Cerebellar nuclear complex (tissue), 1 donor: ENCODE measurements at places on chromosomes 4 and X.

DNA sequence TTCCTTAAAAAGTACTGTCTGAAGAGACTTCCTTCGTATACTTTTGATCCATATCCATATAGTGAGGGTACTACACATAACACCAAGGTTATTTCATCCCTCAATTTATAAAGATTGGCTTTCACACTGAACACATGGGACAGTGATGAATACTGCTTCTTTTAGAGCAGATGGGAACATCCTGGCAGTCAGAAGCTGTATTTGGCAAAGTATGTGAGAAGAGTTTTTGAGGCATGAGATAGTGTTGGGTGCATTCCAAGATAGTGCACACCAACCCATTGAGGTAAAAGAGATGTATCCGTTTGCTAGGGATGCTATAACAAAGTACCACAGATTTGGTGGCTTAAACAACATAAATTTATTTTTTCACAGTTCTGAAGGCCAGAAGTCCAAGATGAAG is 141.1 kb downstream of the MOSPD2 start:
- DNase-seq: no peak

DNA sequence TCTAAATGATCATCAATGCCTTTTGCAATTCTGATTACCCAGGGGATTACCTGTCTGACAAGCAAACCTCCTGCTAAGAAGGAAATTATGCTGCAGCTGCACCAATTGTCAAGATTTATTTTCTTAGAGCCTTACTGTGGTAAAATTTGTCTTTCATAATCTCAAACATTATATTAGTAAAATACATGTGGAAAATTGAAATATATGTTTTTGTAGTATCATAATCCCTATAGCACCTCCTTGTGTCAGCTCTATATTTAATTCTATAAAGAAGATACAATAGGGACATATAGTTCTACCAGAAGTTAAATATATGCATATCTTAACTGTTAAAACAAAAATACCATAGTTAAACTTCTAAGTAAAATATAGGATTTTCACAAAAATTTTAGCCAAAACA is 655.6 kb upstream of the PCDH10 start:
- no peak for DNase-seq

DNA sequence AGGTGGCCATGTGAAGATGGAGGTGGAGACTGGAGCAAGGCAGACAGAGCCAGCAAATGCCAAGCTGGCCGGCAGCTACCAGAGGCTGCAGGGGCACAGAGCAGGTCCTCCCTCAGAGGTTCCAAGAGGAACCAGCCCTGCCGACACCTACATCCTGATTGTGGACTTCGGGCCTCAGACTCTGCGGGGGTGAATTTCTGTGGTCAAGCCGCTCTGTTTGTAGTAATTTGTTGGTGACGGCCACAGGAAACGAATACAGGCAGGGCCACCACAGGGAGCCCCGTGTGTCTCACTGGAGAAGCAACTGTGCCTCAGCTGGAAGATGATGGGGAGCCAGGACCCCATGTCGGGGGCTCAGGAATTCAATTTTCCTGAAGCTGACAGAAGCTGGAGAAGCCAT is 28.3 kb downstream of the ZFYVE28 start:
- DNase-seq: no peak

GRCh38 chr4:74631988-74632387 is 162.3 kb downstream of the BTC start:
- DNase-seq: no peak

GRCh38 chr4:125101719-125102118 is 213.0 kb upstream of the FAT4 start:
- no peak for DNase-seq

GRCh38 chr4:14272206-14272605 is 644.7 kb upstream of the BOD1L1 start:
- no peak for DNase-seq

- DNase-seq: no peak
Measured at GRCh38 chrX:3161681-3162080, 120.4 kb downstream of the ARSF start.

GRCh38 chr4:35820003-35820402 is 424.3 kb downstream of the ARAP2 start:
- no peak for DNase-seq

DNA sequence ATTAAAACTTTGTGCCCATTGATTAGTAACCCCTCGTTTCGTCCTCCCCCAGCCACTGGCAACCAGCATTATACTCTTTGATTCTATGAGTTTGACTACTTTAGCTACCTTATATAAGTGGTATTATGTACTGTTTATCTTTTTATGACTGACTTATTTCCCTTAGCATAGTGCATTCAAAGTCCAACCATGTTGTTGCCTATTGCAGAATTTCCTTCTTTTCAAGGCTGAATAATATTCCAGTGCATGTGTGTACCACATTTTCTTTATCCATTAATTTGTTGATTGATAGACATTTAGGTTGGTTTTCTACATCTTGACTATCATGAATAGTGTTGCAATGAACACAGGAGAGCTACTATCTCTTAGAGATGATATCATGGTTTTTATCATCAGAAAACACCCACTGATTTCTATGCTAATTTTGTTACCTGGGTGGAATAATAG is 3.2 kb downstream of the ALB start:
- no peak for DNase-seq

DNA sequence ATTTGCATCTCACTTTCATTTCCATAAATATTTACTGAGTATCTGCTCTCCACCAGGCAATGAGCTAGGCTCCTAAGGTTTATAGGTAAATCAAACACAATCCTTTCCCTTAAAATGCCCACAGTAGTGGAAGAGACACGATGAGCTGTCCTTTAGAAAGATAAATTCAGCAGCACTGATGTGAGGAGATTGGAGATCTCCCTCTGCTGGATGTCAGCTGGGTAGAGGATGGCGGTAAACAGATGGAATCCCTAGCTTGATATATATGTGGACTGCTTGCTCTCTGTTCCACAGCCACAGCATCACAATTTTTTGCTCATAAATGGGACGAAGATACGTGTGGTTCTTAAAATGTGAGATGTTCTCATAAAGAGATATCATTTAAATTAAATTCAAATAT is 216.4 kb upstream of the RASGEF1B start:
- DNase-seq: no peak

DNA sequence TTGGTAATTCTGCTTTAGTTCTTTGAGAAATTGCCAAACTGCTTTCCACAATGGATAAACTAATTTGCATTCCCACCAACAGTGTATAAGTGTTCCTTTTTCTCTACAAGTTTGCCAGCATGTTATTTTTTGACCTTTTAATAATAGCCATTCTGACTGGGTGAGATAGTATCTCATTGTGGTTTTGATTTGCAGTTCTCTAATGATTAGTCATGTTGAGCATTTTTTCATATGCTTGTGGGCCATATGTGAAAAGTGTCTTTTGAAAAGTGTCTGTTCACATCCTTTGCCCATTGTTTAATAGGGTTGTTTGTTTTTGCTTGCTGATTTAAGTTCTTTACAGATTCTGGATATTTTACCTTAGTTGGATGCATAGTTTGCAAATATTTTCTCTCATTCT is 25.9 kb downstream of the ENPEP start:
- DNase-seq: no peak

GRCh38 chr4:137998666-137999429 is 243.3 kb downstream of the SLC7A11 start:
- DNase-seq: no peak

DNA sequence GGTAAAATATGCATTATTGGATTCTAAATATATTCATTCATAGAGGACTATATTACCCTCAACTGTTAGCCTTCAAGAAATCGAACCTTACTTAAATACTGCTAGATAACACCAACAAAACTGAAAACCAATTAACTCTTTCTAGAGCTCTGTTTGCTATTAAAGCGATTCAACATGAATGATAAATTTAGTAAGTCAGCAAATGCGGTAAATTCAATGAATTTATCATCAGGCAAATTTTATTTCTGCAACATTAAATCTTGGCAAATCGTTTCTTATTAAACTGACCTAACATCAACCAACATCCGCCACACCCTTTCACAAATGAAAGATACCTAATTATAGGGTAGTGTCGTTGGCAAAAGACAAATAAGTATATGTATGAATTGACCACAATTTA is 26.4 kb upstream of the HELT start:
- no peak for DNase-seq

- no peak for DNase-seq
Measured at GRCh38 chrX:81527881-81528440, 326.1 kb downstream of the SH3BGRL start.

GRCh38 chr4:89156174-89156914 is 45.0 kb downstream of the TIGD2 start:
- DNase-seq: no peak

DNA sequence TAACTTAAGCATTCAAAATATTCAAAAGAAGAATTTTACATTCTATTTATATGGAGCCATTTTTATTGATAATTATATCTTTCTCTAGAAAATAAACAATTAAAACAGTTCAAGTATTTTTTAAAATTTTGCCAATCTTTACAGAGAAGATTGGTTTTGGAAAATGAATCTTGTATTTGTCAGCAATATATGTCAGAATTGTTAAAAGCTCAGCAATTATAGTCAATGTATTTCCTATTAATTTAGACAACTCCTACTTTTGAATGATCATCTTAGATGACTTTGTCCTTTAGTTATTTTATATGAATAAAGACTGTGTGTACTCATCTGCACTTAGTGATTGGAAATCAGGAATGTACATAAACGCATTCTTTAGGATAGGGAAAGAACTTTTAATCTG is 223.9 kb upstream of the MAD2L1 start:
- DNase-seq: no peak

- DNase-seq: no peak
Measured at GRCh38 chr4:73589261-73589847, 30.9 kb downstream of the RASSF6 start.

GRCh38 chr4:156790866-156791265 is 180.7 kb downstream of the PDGFC start:
- DNase-seq: no peak

GRCh38 chr4:25524663-25525062 is 131.0 kb upstream of the SLC34A2 start:
- DNase-seq: no peak

- DNase-seq: no peak
Measured at GRCh38 chr4:54664400-54664799, 6.6 kb downstream of the KIT start.

DNA sequence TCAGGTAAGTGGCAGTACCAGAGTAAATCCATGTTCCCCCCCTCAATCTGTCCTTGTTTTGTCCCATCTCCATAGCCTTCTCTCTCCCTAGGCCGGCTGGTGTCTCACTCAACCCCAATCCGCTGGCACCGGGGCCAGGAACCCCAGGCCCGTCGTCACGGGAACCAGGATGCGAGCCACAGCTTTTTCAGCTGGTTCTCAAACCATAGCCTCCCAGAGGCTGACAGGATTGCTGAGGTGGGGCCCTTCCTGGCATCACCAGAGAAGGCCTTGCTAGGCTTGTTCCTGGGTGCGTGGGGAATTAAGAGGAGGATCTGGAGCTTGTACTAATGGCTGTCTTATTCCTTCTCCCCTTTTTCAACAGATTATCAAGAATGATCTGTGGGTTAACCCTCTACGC is 2.7 kb downstream of the TSPYL2 start:
- no peak for DNase-seq

DNA sequence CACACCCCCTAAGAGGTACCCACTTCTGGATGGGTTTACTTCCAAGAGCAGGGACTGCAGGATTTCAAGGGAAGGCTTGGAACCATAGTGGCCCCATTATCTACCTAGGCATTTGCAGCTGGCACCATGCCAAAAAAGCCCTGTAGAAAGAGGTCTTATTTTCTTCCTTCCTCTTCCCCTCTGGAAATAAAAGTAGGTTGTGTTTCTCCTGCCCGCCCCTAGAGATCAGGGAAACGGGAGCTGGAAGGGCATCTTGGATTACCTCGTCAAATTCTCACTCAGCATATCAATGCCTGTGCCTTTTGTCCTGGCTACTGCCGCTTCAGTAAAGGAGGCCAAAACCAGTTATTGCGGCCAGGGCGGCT is 1.6 kb downstream of the SCD5 start:
- DNase-seq: no peak
